ENCODE measurements at places on chromosomes 4 and X.

DNA sequence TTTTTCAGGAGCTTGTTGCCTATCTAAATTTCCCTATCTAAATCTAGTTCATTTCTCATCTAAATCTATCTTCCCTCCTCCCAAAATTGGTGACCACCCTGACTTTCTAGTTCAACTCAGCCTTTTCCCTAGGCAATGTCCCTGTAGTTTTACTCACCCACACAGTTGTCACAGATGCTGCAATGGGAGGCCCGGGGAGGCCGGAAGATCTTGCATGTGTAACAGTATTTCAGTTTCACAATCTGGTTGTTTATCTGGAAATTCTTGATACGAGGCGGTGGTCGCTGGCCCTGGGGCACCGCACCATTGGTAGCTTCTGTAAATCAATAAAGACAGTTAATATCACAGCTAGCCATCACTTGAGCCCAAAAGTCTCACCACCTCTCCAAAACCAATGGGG lies 20.2 kb downstream of the ZDHHC9 start:
- no peak for DNase-seq

- no peak for DNase-seq
Observed at GRCh38 chrX:151912221-151912620, 468 bp upstream of the MAGEA4 start.

DNA sequence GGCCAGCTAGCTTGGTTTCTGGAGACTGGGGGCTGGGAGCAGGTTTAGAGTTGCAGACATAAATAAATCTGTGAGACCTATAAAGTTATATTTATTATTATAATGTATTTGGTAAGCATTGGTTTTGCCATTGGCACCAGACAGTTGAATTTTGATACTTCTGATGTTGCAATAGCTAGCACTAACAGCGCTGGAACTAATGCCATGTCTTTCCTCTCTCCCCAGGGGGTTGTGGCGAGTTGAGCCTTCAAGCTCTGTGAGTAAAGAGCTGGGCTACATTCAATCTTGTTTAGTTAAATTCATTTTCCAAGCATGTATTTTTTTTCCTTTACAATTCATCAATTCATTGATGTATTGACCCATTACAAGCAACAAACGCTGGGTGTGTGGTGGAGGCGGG lies 358.7 kb upstream of the NR3C2 start:
- DNase-seq: no peak

DNA sequence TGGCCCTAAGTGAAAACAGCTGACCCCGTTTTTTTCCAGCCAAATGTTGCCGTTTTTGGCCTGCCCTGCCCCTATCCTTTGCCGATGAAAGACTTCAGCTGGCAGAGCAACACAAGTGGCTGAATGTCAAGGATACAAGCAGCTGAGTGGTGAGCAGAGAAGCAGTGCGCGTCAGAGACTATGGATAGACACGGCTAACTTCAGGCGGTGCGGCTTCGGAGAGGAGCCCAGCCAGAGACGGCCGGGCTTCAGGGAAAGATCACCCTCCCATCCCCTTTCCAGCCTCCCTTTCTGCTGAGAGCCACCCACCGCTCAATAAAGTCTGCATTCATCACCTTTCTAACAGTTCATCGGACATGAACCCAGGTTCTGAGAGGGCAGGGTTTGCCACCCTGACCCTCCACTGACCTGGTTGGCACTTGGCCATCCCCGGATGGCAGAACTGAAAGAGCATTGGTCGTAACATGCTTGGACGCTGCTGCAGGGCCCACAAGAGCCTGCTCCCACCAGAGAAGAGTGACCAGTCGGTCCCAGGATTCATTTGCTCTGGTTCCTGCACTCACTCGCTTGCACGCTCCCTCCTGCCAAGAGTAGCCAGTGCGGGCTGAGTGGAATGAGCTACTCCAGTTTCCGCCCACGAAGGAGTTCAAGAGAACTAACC lies 125.8 kb downstream of the PPEF1 start:
- DNase-seq: no peak

DNA sequence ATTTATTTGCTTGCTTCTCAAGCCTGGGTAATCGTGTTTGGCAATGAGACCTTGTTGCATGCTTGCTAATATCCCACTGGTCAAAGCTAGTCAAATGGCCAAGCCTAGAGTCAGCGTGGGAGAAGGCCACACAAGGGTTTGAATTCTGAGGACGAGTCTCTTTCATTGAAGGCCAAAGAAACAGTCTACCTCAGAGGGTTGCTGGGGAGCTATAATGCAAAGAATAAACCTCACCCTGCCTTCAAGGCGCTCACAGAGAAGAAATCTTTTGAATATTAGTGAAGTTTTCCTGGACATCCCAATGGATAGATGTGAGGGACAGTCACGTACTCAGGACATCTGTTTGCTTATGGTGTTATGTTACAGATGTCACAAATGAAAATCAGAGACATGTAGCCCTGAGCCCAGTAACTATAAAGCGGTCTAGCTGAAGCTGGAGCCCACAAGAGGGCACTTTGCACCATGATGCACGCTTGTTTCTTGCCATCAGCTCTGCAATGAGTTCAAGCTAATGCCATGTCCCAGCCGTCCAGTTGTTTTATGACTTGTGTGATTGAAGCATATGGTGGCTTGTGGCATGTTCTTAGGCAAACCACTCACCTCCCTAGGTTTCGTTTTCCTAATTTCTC lies 1.1 kb upstream of the TLR3 start:
- DNase-seq: peak; percentile 18

DNA sequence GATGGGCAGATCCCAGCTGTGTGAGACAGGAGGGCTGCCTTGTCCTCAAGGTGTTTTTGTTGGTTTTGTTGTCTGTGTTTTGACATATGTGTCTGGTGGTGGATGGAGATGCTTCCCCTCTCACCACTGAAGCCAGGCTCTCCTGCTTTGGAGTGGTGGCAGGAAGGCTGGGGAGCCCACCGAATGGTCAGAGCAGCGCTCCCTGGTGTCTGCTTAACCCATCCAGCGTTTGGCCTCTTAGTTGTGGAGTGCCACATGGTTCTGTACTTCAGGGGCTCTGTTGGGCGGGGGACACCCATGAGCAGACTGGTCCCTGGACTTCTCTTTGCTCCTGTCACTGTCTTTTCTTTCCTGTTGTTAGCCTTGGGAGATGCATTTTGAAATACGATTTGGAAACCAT lies 51.9 kb downstream of the DLG3 start:
- no peak for DNase-seq

DNA sequence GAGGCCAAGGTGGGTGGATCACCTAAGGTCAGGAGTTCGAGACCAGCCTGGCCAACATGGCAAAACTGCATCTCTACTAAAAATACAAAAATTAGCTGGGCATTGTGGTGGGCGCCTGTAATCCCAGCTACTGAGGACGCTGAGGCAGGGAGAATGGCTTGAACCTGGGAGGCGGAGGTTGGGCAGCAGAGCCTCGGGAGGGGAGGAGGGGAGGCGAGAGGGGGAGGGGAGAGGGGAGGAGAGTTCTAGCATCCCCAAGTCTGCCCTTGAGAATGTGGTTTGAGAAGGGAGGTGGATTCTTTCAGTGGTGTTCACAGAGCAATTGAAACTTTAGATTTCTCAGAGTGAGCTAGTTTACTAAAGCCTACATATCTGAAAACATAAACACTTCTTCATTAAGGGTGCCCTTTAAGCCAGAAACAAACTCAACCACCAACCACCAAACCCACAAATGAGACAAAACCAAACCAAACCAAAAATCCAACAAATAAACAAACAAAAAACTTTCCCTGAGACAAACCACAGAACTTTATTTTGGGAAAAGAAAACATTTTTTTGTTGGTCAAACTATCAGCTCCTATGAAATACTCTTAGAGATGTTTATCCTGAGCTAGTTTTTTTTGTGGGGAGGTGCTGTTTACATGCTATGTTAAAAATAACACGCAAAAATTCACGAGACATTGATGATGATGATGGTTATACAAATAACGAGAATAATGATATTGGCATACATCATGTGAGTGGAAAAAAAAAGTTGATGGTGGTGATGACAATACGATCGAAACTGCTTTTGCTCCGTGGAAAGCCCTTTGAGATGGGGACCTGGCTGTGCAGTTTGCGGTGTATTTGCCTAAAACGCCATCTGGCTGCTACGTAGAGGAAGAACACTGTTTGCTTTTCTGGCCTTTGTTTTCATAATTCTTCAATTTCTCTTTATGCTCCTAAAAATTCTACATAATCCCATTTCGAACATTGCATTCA lies 98.2 kb upstream of the PRKX start:
- peak; percentile 5 for DNase-seq

DNA sequence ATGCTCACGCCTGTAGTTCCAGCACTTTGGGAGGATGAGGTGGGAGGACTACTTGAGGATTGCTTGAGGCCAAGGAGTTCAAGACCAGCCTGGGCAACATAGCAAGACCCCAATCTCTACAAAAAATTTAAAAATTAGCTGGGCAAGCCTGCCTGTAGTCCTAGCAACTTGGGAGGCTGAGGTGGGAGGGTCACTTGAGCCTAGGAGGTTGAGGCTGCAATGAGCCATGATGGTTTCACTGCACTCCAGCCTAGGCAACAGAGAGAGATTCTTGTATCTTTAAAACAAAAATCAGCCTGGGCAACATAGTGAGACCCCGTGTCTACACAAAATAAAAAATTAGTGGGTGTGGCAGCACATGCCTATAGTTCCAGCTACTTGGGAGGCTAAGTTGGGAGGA lies 1.9 kb downstream of the ZNF41 start:
- DNase-seq: no peak

GRCh38 chr4:1055721-1056590 lies 44.5 kb downstream of the FGFRL1 start:
- peak; percentile 80 for DNase-seq

DNA sequence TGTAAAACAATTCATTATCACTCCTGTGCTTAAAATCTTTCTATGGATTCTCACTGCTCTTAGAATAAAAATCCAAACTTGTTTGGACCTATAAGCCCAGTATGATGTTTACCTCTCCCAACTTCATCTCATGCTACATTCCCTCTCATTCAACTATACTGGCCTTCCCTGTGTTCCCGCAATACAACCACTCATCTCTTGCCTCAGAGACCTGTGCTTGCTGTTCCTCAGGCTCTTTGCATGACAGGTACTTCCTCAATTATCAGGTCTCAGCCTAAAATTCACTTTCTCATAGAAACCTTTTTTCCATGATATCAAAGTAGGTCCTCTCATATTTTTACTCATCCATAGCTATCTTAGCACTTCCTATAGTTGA lies 71.7 kb downstream of the ENOX2 start:
- no peak for DNase-seq

DNA sequence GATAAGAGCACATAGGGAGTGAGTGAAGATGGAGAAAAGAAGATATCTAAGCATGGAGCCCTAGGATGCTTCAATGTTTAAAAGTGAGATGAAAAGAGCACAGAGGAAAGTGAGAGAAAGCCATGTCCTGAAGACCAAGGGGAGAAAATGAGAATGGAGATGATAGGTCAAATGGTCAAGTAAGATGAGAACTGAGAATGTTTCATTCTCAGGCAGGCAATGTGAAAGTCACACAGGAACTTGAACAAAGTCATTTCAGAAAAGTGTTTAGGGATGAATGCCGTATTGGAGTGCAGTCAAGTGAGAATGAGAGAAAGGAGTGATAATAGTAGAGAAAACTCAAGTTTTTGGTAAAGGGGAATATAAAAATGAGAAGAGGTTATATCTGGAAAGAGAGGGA lies 148.7 kb upstream of the PTCHD1 start:
- DNase-seq: no peak

DNA sequence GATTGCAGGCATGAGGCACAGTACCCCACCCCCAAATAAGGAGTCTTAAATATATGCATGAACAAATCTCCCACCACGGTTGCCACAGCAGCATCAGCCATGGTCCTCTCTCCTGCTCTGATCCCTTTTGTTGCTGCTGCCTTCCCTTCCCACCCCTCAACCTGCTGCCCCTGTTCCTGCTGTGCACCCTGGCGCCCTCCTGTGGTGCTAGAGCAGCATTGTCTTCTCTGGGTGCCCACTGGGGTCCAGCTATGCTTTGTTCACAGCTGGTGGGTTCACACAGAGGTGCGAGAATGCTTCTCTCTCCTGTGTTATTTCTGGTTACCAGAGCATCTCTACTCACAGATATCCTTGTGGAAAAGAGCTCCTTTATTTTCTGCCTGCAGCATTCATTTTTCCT lies 116.2 kb downstream of the GATB start:
- no peak for DNase-seq

DNA sequence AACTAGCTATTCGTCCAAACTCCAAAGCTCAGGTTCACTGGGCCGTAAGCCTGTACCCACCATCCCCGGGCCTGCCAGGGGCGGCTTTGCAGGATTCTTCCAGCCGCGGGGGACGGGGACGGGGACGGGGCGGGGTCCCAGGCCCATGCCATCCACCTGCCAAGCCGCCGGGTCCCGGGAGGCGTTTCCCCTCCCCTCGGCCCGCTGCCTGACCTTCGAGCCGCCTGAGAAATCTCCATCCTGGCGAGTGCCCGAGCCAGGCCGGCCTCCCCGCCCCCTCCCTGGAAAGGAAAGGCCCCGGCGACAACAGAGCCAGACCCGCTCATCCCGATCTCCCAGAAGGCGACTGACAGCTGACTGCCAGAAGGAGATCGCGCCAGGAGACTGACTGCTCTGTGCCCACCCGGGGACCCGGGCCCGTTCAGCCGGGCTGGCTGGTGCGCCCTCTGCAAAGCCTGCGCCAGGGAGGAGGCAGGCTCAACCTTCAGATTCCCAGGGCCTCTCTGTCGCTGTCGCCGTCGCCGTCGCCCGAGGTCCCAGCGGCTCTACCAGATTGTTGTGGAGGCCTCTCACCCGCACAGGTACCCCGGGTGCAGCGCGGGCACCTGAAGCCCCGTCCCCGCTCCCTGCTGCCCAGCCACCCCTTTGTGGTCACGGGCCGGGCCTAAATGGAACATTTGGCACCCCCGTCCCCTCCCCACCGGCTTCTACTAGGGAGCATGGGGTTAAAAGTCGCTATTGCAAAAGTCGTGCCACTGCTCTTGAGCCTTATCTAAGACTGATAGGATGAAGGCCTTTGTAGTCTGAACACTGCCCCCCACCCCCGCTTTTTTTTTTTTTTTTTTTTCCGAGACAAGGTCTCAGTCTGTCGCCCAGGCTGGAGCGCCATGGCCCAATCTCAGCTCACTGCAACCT lies at the start of gene RGN:
Gene RGN (plus strand): TSS at position 315 of the 915 bp plus-strand sequence. CDS start 2,702 bp downstream, outside the sequence.
- no peak for DNase-seq

DNA sequence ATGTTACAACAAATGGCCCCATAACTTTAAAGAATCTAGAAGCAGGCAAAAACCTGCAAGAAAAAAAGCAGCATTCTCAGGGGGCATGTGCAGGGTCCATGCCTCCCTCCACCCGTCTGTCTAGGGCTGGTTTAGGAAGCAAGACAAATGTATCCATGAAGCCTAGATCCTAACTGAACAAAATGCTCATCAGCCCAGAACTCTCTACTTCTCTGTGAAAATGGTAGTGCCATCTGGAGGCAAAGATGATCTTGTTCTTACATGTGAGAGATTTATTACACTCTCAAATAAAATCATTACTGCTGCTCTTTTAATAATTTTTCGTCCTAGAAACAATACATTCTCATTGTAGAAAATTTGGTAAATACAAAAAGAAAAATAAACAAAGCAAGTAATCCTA lies 26.7 kb downstream of the NR3C2 start:
- DNase-seq: no peak

DNA sequence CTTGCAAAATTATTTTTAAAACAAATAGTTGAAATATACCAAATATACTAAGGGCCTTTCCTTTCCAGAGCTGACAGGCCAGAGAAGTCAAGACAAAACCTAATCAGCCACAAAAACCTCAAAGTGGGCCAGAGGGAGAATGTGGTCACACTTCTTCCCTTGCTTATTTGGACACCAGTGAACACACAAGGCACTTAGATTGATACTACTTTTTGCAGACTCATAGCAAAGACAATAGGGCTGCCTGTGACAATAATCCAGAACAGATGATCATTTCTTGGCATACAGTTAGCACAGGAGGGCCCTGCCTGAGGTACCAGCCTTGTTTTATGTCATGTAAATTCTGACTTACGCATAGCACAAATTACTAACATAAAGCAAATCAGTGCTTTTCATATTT lies 215.7 kb upstream of the NEIL3 start:
- DNase-seq: no peak

GRCh38 chr4:75662626-75663025 lies 10.6 kb downstream of the G3BP2 start:
- DNase-seq: no peak

Data from activated effector memory CD4-positive, alpha-beta T cell treated with Interleukin-2 at 50 U/mL for 16 hours (primary cell).